ENCODE measurements at places on chromosomes 4 and X.

- DNase-seq, result no peak
Measured at GRCh38 chrX:41198410-41198809, 113.2 kb downstream of the USP9X start.

- DNase-seq, result no peak
Measured at GRCh38 chr4:179709961-179710624, 2267.9 kb upstream of the AGA start.

DNA sequence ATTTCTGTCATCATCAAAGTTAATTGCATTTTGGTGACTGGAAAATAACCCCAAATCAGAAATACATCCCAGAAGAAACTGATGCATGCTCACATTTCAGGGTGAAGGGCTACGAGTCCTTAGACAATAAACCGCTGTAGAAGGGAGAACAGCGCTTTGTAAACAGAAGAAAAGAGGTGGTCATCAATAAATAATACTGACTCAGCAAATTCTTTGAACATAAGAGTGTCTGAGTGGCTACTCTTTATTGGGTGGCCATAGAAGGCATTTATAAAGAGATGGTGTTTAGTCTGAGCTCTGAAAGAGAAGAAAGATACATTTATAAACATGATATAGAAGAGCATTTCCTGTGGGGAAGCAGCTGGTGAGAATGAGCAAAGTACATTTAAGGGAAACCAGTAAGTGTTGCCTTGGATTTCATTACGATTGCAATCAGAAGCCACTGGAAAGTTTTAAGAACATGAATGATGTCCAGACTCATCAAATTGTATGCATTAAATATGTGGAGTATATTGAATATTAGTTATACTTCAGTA, 246.9 kb upstream of the GIMD1 start:
- no peak for DNase-seq

GRCh38 chrX:78322863-78323262, 4.5 kb downstream of the CYSLTR1 start:
- DNase-seq, result no peak

DNA sequence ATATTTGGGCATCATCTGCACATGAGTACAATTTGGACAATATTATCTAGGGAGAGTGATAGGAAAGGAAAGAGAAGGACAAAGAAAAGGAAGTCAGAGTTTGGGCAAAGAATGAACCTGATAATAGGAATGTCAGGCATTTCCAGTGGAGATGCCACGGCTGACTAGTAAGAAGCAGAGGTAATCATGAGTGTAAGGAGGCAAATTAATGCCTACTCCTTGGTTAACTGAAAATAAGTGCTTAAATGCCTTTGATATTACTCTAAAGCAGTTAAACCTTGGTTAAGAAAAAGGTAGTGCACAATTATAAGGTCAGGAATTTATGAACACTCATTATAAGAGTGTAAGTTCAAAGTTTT, 99.2 kb upstream of the DDIT4L start:
- DNase-seq, result no peak

GRCh38 chr4:88752076-88752463, 54.4 kb upstream of the NAP1L5 start:
- no peak for DNase-seq

DNA sequence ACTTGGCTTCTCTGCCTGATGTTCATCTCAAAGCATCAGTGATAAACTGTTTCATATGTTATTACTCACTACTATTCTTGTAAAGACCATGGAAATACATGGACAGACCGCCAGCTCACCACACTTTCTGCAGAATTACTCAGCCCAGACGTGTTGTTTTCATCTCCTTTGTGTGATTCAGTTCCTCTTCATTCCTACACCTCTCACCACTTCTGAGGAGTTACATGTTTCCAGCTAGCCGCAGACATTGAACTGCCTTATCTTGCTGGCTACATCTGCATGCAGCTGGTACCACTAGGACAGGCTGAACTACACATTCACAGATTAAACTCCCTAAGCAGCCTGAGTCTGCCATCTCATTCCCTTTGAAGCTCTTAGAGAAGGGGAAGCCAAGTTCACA, 443.2 kb upstream of the FGF16 start:
- DNase-seq, result no peak

DNA sequence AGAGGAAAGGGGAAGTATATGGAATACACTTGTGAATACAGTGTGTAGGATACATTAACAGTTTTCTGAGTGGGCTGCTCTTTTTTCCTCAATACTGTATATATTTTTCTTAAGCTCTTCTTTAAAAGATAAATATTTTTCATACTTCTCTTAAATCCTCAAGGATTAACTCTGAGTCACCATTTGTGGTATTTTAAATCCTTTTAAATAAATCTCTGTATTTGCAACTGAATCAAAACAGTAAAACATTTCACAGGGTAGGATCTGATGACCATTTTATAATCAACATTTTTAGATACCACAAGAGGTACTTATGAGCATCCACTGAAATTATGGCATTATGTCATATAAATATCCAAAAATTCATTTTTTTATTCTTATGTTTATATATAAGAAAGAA, 87.6 kb downstream of the GAB1 start:
- no peak for DNase-seq

DNA sequence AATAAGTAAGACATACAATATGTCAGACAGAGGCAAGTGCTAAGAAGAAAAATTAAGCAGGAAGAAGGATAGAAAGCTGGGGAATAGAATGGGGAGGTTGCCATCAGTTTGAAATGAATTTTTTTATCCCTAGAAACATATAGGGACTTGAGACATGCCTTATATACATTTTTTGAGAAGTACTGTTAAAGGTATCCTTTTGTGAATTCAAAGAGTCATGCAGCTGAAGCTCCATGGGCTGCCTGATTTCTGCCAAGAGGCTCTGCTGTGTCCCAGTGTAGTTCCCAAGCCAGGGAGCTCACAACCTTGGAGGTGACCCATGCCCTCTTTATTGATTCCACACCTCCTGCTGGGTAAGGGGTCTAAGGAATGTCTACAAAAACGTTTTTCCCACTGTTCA, 564.6 kb upstream of the DIPK2B start:
- DNase-seq, result no peak

- no peak for DNase-seq
Measured at GRCh38 chrX:21469071-21469470, 94.9 kb downstream of the CNKSR2 start.

- no peak for DNase-seq
Measured at GRCh38 chr4:17058916-17059741, 160.7 kb upstream of the LDB2 start.

All from GOT3 (cell line).